Anterior cingulate cortex (tissue), 58 donors: ENCODE measurements at places on chromosomes 6 and 20.

GRCh38 chr6:28988536-28989311, 16.4 kb downstream of the ZNF311 start:
- no peak for DNase-seq

DNA sequence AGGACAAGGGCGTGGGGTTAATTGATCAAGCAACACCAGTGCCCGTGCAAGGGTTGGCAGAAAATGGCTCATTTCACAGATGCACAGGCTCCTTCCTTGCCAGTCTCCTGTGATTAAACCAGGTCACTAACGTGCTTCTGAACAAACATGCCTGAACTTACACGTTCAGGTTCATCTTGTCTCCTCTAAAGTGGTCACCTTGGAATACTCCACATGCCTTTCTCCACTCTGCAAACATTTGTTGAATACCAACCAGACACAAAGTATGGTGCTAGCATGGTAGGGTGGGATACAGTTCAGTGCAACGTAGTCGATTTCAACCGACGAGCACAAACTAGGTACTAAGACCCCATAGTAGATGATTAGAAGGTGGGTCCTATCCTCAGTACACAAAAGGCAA, 72.6 kb upstream of the PTPRT start:
- no peak for DNase-seq

- DNase-seq, result no peak
These were observed 28.8 kb downstream of the GCM1 start for GRCh38 chr6:53119772-53120409.

- no peak for DNase-seq
These were observed 26.4 kb downstream of the LYRM2 start for GRCh38 chr6:89612121-89612520.

GRCh38 chr6:12313992-12314589, 23.9 kb downstream of the EDN1 start:
- DNase-seq, result no peak

- DNase-seq, result no peak
These were observed 999.4 kb upstream of the GJE1 start for GRCh38 chr6:141133346-141133745.

DNA sequence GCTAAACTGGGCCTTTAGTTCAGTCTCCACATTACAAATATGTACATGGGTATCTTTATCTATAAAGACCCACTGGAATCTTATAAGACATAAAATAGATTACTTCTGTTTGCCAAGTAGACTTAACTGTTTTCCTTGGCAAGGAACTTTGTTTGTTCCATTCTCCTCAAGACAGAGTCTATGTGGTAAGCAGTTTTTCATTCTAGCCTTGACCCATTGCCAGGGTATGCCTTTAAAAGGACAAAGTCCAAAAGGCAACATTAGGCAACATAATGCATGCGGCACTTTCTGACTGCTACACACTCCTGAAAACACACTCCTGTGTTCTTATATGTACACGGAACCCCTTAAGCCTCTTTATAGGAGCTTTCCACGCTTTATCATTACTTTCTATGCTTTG, 20.4 kb downstream of the VNN1 start:
- DNase-seq, result no peak

- no peak for DNase-seq
These were observed 90.9 kb downstream of the DTD1 start for GRCh38 chr20:18678549-18679419.

- no peak for DNase-seq
These were observed 67.6 kb upstream of the RIN2 start for GRCh38 chr20:19690462-19690861.

DNA sequence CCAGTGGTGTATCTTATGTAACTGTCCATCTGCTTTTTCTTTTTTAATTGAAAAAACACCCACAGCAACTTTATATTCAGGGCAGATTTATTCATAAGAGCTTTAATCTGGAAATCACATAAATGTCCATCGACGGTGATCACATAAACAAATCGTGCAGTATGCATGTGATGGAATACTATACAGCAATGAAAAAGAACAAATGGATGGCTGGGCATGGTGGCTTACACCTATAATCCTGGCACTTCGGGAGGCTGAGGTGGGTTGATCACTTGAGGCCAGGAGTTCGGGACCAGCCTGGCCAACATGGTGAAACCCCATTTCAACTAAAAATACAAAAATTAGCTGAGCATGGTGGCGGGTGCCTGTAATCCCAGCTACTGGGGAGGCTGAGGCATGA, 39.1 kb downstream of the VSTM2L start:
- DNase-seq, result no peak

- no peak for DNase-seq
These were observed 13.2 kb downstream of the PI16 start for GRCh38 chr6:36967757-36968156.

GRCh38 chr6:53982366-53983050, 128.7 kb upstream of the MLIP start:
- DNase-seq, result no peak

GRCh38 chr6:107662333-107662732, 161.8 kb downstream of the SCML4 start:
- no peak for DNase-seq

- DNase-seq, result no peak
These were observed 619.2 kb downstream of the C6orf118 start for GRCh38 chr6:164690241-164690640.

DNA sequence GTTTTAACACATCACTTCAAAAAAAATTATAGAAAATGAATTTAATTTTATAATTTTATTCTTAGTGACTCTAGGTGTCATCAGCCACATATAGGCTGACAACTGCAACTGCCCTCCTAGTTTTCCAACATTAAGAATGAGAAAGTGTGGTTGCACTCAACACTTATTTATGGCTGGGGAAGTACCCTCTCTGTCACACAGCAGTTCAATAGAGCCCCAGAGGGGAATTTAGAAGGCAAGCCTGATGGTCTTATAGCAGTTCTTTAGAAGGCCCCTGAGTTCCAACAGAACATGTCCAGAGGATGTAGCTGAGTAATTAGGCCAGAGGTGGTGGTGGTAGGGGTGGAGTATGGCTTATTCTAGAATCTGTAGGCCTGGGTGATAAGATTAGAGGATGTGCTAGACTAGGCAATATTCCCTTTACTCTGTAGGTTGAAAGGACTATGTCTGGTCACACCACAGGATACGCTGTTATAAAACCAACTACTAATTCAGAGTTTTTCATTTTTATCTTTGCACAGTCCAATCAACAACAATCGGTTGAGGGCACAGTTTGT, 226.5 kb upstream of the CITED2 start:
- DNase-seq, result no peak

DNA sequence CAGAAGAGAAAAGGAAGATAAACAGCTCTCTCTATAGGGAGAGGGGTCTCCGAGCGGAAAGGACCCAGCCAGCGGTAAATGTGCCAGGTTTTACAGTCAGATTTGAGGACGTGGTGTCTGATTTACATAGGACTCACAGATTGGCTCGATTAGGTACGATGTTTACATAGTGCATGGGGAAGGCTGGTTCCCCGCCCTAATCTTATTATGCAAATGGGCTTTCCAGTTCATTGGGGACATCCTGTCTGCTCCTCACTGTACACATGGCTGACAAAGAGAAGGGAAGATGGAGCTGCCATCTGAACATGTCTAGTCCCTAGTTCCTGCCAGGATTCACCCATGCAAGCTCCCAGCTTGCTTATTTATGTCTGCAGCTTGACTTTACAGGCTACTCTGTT, 119.9 kb downstream of the RNF144B start:
- DNase-seq, result no peak

DNA sequence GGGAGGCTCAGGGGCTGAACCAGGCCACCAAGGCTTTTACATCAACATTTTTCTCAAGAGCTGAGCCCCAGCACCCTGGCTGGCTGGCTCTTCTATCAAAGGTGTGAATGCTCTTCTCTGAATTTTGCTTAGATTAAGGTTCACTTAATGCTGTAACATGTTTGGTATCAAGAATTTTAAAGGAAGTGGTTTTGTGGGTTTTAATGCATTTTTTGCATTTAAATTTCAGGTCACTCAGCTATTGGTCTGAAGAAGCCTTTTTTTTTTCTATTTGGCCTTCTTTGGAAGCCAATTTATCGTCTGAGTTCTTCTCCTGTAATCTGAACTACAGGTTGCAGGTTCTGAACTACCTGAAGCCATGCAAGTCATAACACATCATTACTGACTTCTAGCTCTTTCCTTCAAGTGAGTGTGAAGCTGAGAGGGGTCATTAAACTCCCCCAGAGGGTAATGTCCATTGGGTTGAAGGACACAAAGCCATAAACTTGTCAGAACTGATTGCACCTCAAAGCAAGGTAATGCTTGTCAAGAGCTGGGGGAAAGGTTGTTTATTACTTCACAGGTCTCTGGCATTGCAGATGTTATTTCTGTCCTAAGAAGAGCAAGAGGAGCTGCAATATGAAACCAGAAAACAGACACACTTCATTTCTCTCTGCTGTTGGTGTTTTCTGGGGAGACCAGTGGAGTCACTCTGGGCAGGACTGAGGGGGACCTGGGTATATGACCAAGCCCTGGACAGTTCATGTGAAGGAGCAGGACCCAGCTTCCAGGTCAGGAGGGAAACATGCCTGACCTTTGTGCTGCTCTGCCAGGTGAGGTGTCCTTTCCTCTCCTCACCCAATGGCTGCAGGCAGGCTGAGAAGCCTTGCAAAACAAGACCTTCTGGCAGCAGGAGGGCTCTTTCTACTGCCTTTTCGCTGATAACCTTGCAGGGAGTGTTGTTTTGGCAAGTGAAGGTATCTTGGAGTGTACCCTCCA, 26.1 kb upstream of the NEDD9 start:
- DNase-seq, result no peak

GRCh38 chr6:31352683-31353383, 4.1 kb downstream of the HLA-B start:
- no peak for DNase-seq

DNA sequence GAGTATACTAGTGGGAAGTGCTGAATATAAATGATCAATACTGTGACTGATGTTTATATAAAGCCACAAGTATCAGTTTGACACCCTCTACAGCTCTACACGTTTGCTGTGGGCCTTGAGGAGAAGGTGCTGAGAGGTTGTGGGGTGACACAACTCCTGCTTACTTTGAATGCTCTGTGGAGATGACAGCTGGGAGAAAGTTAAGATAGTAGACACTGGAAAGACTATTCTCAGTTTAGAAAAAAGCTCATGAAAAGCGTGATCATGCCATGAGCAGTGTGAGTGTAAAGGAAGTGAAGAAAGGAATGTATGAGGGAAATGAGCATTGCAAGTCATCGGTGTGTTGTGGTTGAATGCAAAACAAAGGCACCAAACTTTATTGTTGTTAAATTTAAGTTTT, 215.8 kb downstream of the UTRN start:
- no peak for DNase-seq

- DNase-seq, result no peak
These were observed 174.1 kb downstream of the COL21A1 start for GRCh38 chr6:56073315-56073714.

GRCh38 chr20:60246751-60247150, 288.5 kb downstream of the CDH26 start:
- no peak for DNase-seq

- no peak for DNase-seq
These were observed 277.5 kb upstream of the ZFP64 start for GRCh38 chr20:52469128-52469527.

DNA sequence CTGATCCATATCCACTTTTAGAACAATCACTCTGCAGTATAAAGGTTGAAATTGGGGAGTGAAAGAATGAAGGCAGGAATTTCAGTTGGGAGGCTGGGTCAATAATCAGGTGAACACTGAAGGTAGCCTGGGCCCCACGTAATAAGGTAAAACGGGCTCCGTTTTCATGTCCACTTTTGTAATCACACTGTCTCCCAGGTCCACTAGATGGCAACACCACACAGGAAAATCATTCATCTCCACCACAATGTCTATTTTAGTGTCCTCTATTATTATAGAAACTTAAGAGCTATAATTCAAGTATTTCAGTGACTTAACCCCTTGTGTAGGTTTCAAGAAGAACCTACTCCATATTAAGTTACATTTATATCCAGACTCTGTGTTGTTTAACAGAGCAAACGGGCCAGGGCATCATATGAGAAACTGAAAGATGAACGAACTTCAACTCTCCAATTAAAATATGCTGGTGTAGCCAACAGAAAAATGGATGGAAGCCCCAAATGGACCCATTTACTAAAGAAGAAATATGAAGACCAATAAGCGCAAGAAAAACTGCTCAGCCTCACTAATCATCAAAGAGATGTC, 45.9 kb upstream of the MC3R start:
- no peak for DNase-seq

GRCh38 chr20:53793783-53794383, 200.2 kb upstream of the ZNF217 start:
- DNase-seq, result no peak

GRCh38 chr6:11427723-11428245, 109.8 kb upstream of the TMEM170B start:
- DNase-seq, result no peak

DNA sequence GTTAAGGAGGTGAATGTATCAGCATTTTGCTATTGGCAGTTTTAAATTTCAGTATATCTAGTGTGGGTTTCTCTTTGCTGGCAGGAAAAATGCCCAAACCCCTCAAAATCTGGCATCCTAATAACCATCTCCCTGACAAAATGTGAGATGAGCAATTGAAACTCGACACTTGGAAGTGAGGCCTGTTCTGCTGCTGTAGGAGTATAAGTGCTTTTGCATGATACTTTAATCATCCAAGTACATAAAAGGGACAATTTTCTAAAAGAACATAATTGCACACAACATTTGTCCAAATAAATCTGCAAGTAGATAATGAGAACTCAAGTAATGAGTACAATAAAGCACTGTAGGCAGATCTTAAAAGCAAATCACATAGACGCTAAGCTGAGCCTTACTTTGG, 36.5 kb downstream of the LAMP5 start:
- DNase-seq, result no peak

- no peak for DNase-seq
These were observed 4.5 kb upstream of the CD109 start for GRCh38 chr6:73691512-73691911.

GRCh38 chr20:13613917-13614316, 24.8 kb downstream of the TASP1 start:
- DNase-seq, result no peak

- DNase-seq, result no peak
These were observed 12.9 kb upstream of the MCM3 start for GRCh38 chr6:52297433-52297832.

- DNase-seq, result no peak
These were observed 90.8 kb upstream of the ELOVL5 start for GRCh38 chr6:53439556-53439955.

DNA sequence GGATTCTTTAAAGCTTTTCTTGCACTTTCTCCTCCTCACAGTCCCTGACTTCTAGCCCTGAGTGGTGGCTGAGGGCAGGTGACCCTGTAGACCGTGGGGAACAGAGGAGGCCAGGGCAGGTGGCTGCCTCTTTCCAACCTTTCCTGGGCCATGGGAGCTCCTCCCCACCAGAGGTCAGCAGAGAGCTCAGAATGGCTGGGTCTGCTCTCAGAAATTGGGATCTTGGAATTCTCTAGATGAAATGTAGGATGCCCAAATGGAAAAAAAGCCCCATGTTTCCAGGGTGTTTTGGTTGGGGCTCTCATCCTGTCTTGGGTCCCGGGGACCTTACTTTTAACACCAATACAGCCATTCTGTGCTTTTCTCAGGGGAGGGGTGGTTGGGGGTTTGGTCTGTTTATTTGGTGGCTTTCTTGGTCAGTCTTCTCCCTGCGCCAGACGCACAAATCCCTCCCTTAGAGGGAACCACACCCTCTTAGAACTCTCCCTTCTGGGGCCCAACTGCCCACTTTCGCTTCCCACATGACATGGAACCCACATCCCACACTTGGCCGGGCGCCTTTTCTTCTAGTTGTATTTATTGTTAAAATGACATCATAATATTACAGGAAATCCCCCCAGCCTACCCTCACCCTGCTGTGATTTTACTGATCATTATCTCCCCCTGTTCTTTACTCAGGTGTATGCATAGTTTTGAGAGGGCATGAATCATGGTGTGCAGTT, 17.9 kb downstream of the GNAS start:
- no peak for DNase-seq
